SJSA1 (cell line): ENCODE measurements at places on chromosomes 12 and 14. TPM values are rescaled to one million over a fixed set of nuclear protein-coding genes. Genes with fewer than 3 reads are reported as not detected.

- no peak overlapping the region for H3K27ac ChIP-seq
- no peaks in the 10 kb centered on the region for H3K36me3 ChIP-seq
- H3K4me1 ChIP-seq: no peaks in the 10 kb centered on the region
- no peak overlapping the region for H3K4me3 ChIP-seq
- H3K27me3 ChIP-seq: no peaks in the 10 kb centered on the region
Measured at GRCh38 chr12:80766897-80767296, 50.2 kb downstream of the MYF5 start.

- no peak for DNase-seq
- no peaks in the 10 kb centered on the region for H3K4me1 ChIP-seq
- peaks cover 6% of the 10 kb centered on the region for H3K36me3 ChIP-seq
Measured at GRCh38 chr14:50936882-50937281, 7.4 kb downstream of the PYGL start.

DNA sequence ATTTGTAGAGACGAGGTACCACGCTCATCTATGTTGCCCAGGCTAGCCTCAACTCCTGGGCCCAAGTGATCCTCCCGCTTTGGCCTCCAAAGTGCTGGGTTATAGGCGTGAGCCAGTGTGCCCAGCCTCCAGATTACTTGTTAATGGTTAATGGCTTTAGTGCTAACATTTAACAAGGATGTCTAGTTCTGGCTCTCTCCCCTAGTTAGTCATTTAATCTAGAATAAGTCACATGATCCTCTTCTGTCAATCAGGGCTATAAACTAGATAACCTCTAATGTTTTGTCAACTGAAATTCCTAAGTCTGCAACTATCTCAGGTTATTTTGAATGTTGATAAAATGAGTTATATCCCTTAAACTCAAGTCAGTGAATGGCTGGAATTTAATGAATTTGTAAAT lies 15.7 kb downstream of the ACTR6 start:
- no peaks in the 10 kb centered on the region for H3K27me3 ChIP-seq
- H3K36me3 ChIP-seq: peaks cover 19% of the 10 kb centered on the region
- no peaks in the 10 kb centered on the region for H3K4me1 ChIP-seq
- H3K27ac ChIP-seq: no peak overlapping the region
- H3K4me3 ChIP-seq: no peak overlapping the region

DNA sequence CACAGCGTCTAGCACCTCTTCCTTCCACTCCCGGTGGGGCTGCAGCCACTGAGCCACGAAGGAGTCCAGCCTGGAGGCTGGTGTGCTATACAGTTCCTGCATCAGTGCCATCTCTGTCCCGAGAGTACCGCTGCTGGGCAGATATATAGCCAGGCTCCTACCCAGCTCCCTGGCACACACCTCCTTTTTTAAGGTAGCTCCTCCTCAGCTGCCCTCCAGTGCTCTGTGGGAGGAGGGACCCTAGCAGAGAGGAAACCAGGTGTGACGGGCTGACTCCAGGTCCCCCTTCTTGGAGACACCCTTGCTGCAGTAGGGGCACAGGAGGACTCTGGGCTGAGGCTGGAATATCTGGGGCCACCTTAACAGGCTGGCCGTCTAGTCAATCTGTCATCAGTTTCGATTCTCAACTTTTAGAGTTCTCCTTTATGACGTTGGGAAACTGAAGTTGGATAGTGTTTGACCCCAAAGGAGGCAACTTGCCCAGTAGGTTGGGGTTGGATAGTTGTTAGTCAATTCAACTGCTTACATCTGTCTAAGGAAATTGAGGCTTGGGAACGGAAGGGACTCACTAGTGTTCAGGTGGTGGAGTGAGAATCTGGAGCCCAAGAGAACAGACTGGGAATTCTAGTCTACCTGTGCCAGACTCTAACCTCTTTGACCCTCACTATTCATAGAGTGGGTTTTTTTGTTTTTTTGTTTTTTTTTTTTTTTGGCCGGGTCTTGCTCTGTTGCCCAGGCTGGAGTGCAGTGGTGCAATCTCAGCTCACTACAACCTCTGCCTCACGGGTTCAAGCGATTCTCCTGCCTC lies at the start of gene OASL:
TSS of gene OASL (minus strand) at position 386 of the 808 bp plus-strand sequence. CDS start at position 111, 275 bp downstream.
- H3K36me3 ChIP-seq: no peaks in the 10 kb centered on the region
- peak within 1 kb of the TSS; percentile 13 for H3K4me3 ChIP-seq
- DNase-seq: no peak
- H3K27me3 ChIP-seq: no peaks in the 10 kb centered on the region
- H3K27ac ChIP-seq: no peak within 1 kb of the TSS
- H3K4me1 ChIP-seq: peaks cover 13% of the 10 kb centered on the region

DNA sequence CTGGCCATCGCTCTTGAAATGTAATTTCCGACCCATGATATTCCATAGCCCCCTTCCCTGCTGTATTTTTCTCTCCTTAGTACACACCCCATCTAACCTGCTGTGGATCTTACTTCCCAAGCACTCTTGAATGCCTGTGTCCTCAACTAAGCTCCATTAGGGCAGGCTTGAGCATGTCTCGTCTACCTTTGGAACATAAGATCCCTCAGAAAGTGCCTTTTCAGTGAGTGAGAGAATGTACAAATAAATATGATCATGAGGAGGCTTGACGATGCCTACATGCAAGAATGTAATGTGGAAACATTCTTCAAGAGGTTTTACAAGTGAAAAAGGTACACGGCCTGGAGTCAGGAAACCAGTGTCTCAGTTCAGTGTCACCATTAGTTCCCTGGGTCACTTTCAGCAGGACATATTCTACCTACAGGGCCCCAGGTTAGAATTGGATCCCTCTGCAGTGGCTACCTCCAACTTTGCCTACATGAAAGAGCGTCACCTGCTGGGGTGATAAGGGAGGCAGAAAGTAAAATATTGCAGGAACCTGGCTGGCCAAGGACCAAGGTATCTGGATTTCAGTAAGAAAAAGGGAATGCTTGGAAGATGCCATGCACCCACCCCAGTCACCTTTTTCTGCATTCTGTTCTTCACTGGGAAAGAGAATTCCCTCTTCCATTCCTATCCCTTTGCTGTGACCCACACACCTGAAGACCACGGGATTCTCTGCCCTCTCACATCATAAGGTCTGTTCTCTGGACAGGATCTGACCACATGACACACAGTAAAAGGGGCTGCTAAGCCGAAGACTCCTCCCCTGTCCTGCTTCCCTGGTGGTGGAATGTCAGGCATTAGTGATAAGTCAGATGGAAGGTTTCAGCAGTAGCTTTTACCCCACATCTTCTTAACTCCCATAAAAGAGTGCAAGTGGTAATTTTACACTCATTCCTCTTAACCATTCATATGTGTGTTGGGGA lies 24.6 kb upstream of the SERPINA1 start:
- H3K27me3 ChIP-seq: no peaks in the 10 kb centered on the region
- H3K36me3 ChIP-seq: no peaks in the 10 kb centered on the region
- no peak overlapping the region for H3K27ac ChIP-seq
- H3K4me1 ChIP-seq: no peaks in the 10 kb centered on the region

DNA sequence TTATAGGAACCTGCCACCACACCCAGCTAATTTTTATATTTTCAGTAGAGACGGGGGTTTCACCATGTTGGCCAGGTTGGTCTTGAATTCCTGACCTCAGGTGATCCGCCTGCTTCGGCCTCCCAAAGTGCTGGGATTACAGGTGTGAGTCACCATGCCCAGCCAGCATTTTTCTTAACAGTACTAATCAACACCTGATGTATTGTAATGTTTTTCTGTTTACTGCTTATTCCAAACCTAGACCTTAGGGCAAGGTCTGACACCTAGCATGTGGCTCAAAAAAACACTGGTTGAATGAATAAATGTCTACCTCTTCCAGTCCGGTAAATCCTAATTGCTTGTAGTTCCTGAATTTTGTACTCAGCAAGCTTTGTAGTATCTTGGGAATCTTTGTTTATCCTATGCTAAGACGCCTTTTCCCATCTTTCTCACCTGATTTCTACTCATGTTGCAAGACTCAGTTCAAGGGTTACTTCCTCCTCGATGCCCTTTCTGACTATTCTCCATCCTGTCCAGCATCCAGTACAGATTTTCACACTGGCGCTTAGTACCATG lies 2.8 kb downstream of the PAN2 start:
- H3K4me1 ChIP-seq: peaks cover 14% of the 10 kb centered on the region
- no peaks in the 10 kb centered on the region for H3K36me3 ChIP-seq
- no peak overlapping the region for H3K27ac ChIP-seq
- no peak for DNase-seq
- H3K27me3 ChIP-seq: no peaks in the 10 kb centered on the region

P3H3 gene
- 0.63 TPM in 1 of 2 replicates, not detected in the other for total RNA-seq

GRCh38 chr12:25875661-25876060 lies 82.8 kb upstream of the RASSF8 start:
- H3K4me3 ChIP-seq: no peak overlapping the region
- no peak overlapping the region for H3K27ac ChIP-seq
- H3K4me1 ChIP-seq: peaks cover 1% of the 10 kb centered on the region; the same call in 1 of the 2 replicates
- H3K36me3 ChIP-seq: no peaks in the 10 kb centered on the region

- H3K4me3 ChIP-seq: no peak overlapping the region
- no peaks in the 10 kb centered on the region for H3K27me3 ChIP-seq
- H3K4me1 ChIP-seq: peaks cover 10% of the 10 kb centered on the region
- H3K27ac ChIP-seq: no peak overlapping the region
Measured at GRCh38 chr12:45418520-45418919, 202.6 kb downstream of the ANO6 start.

SRGAP1 gene
- total RNA-seq: 3.7 and 4.1 TPM in 2 replicates

DNA sequence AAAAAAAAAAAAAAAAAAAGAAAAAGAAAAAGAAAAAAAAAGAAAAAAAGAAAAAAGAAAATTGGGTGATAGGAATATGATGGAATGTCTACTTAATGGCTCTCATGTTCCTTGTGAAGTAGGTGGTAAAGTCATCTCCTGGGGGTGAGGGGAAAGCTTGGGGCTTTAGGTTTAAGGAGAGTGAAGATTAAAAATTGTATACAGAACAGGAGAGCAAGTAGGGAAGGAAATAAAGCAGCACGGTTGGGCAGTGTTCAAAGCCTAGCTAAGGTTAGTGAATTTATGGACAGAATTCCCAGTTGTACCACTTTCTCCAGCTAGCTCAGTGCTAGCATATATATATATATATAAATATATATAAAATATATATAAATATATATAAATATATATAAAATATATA lies 40.0 kb upstream of the SLC2A13 start:
- DNase-seq: peak; percentile 77
- no peaks in the 10 kb centered on the region for H3K27me3 ChIP-seq
- no peak overlapping the region for H3K27ac ChIP-seq

GRCh38 chr14:94621358-94622134 lies 9.4 kb downstream of the SERPINA3 start:
- H3K4me3 ChIP-seq: no peak overlapping the region
- no peaks in the 10 kb centered on the region for H3K36me3 ChIP-seq
- H3K4me1 ChIP-seq: no peaks in the 10 kb centered on the region

IL23A gene
- 1.4 TPM in 1 of 2 replicates, not detected in the other for total RNA-seq

GRCh38 chr12:52448228-52448627 lies 3.7 kb downstream of the KRT6B start:
- peaks cover 12% of the 10 kb centered on the region; the same call in 1 of the 2 replicates for H3K27me3 ChIP-seq
- no peak for DNase-seq
- no peak overlapping the region for H3K27ac ChIP-seq
- no peaks in the 10 kb centered on the region for H3K36me3 ChIP-seq

- no peak overlapping the region for H3K27ac ChIP-seq
- H3K4me3 ChIP-seq: no peak overlapping the region
- no peaks in the 10 kb centered on the region for H3K36me3 ChIP-seq
- peaks cover 20% of the 10 kb centered on the region for H3K4me1 ChIP-seq
Measured at GRCh38 chr12:93763746-93764147, 86.6 kb downstream of the CRADD start.

- no peaks in the 10 kb centered on the region for H3K36me3 ChIP-seq
- no peak overlapping the region for H3K4me3 ChIP-seq
- H3K4me1 ChIP-seq: no peaks in the 10 kb centered on the region
- H3K27me3 ChIP-seq: no peaks in the 10 kb centered on the region
- DNase-seq: no peak
Measured at GRCh38 chr14:106044949-106045596, 518.7 kb downstream of the TMEM121 start.

- peak overlapping the region; percentile 1; the same call in 1 of the 2 replicates for H3K27ac ChIP-seq
- DNase-seq: no peak
- H3K27me3 ChIP-seq: no peaks in the 10 kb centered on the region
- H3K36me3 ChIP-seq: no peaks in the 10 kb centered on the region
- H3K4me1 ChIP-seq: peaks cover 11% of the 10 kb centered on the region
Measured at GRCh38 chr12:98352835-98353234, 162.6 kb upstream of the TMPO start.

DNA sequence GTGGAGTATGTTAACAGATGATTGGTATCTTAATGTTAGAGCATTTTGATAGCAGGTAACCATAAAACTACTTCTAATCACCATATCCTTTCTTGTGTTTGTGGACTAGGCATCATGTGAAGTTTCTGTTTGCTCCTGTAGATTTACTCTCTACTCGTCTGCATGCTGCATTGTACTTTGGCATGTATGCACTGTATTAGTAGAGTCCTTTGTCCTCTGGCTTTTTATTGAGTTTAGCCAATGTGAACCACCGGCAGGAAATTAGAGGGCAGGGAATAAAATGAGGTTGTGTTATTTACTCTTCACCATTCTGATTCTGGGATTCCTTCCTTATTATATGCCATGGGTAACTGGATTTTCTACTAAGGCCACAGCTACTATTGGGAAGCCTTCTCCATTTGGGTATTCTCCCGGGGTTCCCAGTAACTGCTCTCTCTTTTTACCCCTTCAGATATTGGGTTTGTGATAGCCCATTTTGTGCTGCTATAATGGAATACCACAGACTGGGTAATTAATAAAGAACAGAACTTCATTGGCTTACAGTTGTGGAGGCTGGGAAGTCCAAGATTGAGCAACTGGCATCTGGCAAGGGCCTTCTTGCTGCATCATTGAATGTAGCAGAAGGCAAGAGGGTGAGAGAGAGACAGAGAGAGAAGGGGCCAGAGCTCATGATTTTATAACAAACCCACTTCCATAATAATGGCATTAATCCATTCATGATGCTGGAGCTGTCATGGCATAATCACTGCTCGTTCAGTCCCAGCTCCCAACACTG lies 22.4 kb downstream of the FAM177A1 start:
- DNase-seq: no peak
- 0 out of 2 replicates have a peak, but pooled peaks cover 2% of the 10 kb centered on the region for H3K36me3 ChIP-seq
- no peaks in the 10 kb centered on the region for H3K27me3 ChIP-seq
- H3K27ac ChIP-seq: no peak overlapping the region
- H3K4me1 ChIP-seq: no peaks in the 10 kb centered on the region

DNA sequence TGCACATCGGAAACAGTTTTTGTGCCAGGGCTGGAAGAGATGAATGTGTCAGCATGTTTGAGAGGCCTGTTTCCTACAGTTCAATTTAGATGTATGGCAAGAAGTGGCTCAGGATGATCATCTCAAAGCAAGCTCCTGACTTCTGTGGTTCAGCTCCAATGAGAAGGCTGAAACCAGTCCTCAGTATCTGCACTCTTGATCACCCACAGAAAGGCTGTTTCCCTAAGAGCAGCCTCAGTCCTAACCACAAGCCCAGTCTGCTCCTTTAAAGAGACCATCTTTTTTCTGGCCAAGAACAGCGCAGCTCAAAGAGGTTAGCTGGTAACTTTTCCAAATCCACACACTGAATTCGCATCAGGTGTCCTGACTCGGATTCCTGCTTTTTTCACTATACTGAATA lies 19.2 kb downstream of the CSRP2 start:
- no peak for DNase-seq
- no peak overlapping the region for H3K4me3 ChIP-seq
- no peak overlapping the region for H3K27ac ChIP-seq

- H3K4me1 ChIP-seq: no peaks in the 10 kb centered on the region
- no peak for DNase-seq
- peaks cover 61% of the 10 kb centered on the region for H3K36me3 ChIP-seq
- H3K27me3 ChIP-seq: no peaks in the 10 kb centered on the region
Measured at GRCh38 chr12:26576266-26576665, 256.7 kb downstream of the ITPR2 start.
